Bronchial epithelial cell (primary cell): ENCODE measurements at places on chromosomes 7 and 10.

DNA sequence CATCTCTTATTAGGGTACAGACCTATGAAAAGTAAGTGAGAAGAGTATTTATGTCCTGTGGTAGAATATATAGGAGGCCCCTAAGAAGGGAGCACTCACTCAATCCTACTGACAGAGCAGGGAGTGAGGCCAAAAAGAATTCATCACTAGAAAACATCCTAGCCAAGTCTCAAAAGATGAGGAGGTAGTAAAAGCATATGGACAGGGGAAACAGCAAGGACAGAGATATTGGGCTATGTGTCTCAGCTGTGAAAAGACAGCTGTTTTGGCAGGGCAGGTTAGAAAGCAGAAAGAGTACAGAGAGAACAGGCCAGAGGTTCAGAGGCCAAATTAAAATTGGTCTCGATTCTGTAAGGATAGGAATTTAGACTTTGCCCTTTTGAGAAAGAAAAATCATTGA lies 548.3 kb upstream of the ANKRD30A start:
- DNase-seq = no peak

DNA sequence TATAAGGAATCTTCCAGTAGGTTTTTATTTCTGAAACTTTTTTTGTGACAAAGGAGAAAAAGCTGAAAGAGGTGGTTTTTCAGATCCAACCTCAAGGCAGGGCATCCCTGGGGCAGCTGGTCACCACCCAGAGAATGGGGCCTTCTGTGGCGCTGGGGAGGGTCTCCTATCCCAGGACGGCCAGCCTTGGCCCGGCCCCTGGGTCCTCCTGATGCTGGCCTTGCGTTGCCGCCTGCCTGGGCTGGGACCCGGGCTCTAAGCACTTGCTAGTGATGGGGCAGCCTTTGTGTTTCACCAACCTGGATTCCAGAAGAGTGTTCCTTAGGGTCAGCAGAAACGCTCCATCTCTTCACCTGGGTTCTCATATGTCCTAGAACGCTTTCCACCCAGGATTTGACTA lies 16.3 kb downstream of the SHH start:
- DNase-seq = no peak

GRCh38 chr10:34444223-34445183 lies 370.6 kb downstream of the PARD3 start:
- DNase-seq = peak; percentile 35

- DNase-seq = no peak
These were observed 80.7 kb downstream of the MAD1L1 start for GRCh38 chr7:2151801-2152612.

GRCh38 chr7:106417273-106417902 lies 132.6 kb upstream of the NAMPT start:
- DNase-seq = peak; percentile 81

DNA sequence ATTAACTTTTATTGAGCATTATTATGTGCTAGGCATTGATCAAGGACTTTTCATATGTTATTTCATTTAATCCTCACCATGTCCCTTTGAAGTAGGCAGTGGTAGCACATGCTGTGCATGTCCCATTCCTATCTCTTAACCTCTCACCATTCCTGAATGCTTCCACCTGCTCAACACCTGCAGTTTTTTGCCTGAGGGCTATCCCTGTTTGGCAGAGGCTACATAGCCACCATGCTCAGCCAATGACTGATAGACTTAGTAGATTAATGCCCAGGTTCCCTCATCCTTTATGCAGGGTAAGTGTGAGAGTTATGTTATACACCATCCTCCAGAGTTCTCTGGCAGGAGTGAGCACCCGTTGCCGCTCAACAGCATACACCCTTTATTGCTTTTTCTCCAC lies 387.8 kb downstream of the BBS9 start:
- no peak for DNase-seq

DNA sequence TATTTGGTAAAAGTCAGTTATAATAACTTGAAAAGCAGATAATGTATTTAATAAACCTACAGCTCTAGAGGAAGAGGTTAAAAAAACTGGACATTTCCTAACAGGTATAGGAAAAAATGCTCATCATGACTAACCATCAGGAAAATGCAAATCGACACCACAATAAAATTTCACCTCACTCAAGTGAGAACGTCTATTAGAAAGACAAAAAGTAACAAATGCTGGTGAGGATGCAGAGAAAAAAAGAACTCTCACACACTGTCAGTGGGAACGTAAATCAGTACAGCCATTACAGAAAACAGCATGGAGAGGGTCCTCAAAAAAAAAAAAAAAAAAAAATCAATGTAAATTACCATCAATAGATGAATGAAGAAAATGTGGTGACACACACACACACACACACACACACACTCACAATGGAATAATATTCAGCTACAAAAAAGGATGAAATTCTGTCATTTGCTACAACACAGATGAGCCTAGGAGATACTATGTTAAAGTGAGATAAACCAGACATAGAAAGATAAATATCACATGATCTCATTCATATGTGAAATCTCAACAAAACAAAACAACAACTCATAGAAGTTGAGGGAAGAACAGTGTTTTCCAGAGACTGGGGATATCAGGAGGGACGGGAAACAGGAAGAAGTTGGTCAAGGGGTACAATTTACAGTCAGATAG lies 20.1 kb downstream of the EPC1 start:
- peak; percentile 65 for DNase-seq

GRCh38 chr7:157614457-157615020 lies 277.7 kb downstream of the DNAJB6 start:
- no peak for DNase-seq
